Spinal cord (tissue), 10 donors: ENCODE measurements at places on chromosomes 7 and 10. TPM values are rescaled to one million over a fixed set of nuclear protein-coding genes. Genes with fewer than 3 reads are reported as not detected.

Gene MAGI2
- 47.6 TPM for polyA plus RNA-seq

Gene TMEM106B
- 76.4 TPM for polyA plus RNA-seq

Gene RGR
- polyA plus RNA-seq, result 12.1 TPM

Gene STEAP1B
- polyA plus RNA-seq, result 1.2 TPM

Gene PAPOLB
- 0.20 TPM for polyA plus RNA-seq

Gene WIPF3
- polyA plus RNA-seq, result 17.8 TPM

Gene NAT16
- polyA plus RNA-seq, result 7.5 TPM

Gene ASB15
- polyA plus RNA-seq, result 0.08 TPM

Gene ELAPOR2
- polyA plus RNA-seq, result 51.7 TPM

Gene ACSL5
- polyA plus RNA-seq, result 3.7 TPM

Gene GPR22
- 11.8 TPM for polyA plus RNA-seq

Gene NUTM2A
- 3.8 TPM for polyA plus RNA-seq

Gene TEX36
- not detected for polyA plus RNA-seq

Gene ATOH7
- polyA plus RNA-seq, result 0.99 TPM

Gene OR9A2
- not detected for polyA plus RNA-seq

Gene ETV1
- 59.6 TPM for polyA plus RNA-seq

Gene LDB3
- 3.1 TPM for polyA plus RNA-seq

Gene HOXA9
- polyA plus RNA-seq, result 8.6 TPM

Gene ADRB1
- polyA plus RNA-seq, result 2.5 TPM

Gene COL26A1
- polyA plus RNA-seq, result 39.7 TPM

Gene CLDN15
- polyA plus RNA-seq, result 9.2 TPM

Gene AKR1C4
- polyA plus RNA-seq, result not detected

Gene ACTL6B
- 83.1 TPM for polyA plus RNA-seq

Gene PLPP4
- 34.7 TPM for polyA plus RNA-seq

Gene PRKAR2B
- polyA plus RNA-seq, result 96.0 TPM

Gene SAP25
- 3.4 TPM for polyA plus RNA-seq

Gene GPR15LG
- polyA plus RNA-seq, result not detected

Gene NUDT13
- 2.4 TPM for polyA plus RNA-seq

Gene RINT1
- 20.9 TPM for polyA plus RNA-seq

Gene GCC1
- polyA plus RNA-seq, result 13.0 TPM

Gene GPR26
- 6.9 TPM for polyA plus RNA-seq

Gene FXYD4
- polyA plus RNA-seq, result not detected

Gene ZNF488
- polyA plus RNA-seq, result 39.6 TPM

Gene ITGA8
- polyA plus RNA-seq, result 5.2 TPM

Gene MOGAT3
- polyA plus RNA-seq, result 0.12 TPM

Gene SLC26A4
- polyA plus RNA-seq, result 0.86 TPM

Gene GIMAP4
- 21.1 TPM for polyA plus RNA-seq

Gene PARG
- 27.4 TPM for polyA plus RNA-seq

Gene ZRANB1
- 25.5 TPM for polyA plus RNA-seq

Gene MACC1
- 0.17 TPM for polyA plus RNA-seq

Gene C7orf33
- polyA plus RNA-seq, result not detected

Gene PRF1
- polyA plus RNA-seq, result 0.39 TPM

Gene CDHR3
- 22.4 TPM for polyA plus RNA-seq

Gene IFIT2
- polyA plus RNA-seq, result 10.1 TPM

Gene CFAP46
- polyA plus RNA-seq, result 14.2 TPM

Gene CFAP70
- polyA plus RNA-seq, result 8.8 TPM

Gene CCDC3
- 46.4 TPM for polyA plus RNA-seq

Gene IFIT1B
- polyA plus RNA-seq, result not detected

Gene SORCS3
- 14.9 TPM for polyA plus RNA-seq

Gene COBL
- polyA plus RNA-seq, result 5.6 TPM

Gene UCMA
- 0.41 TPM for polyA plus RNA-seq

Gene UNCX
- polyA plus RNA-seq, result 3.7 TPM

Gene ZNF722
- not detected for polyA plus RNA-seq
